ENCODE measurements at places on chromosomes 5 and 9.

- DNase-seq: peak; percentile 47
Measured at GRCh38 chr5:79464695-79465332, 49.1 kb downstream of the HOMER1 start.

DNA sequence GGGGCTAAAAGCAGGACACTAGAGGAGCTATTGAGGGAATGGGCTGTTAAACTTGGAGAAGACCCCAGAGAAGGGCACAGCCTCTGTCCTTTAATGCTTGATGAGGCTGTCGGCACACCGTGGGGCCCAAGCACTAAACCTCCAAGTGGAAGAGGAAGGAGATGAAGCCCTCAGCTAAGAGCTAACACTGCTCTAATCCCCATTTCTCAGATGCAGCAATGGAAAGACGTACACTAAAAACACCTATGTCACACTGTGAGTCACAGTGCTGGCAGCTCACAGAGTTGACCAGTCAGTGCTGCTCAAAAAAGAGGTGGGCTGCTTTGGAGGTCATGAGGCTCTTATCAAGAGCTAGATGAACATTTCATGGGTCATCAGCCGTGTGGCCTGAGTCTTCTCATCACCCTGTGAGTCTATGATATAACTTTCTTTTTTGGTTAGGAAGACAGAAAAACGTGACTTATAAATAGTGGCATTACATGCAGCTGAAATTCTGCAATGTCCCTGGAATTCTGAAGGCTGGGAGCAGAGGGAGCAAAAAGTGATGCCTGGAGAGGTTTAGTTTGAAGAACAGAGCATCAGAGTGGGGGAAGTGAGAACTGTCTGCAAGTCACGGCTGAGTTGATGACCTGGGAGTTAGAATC lies 21.5 kb downstream of the TNFSF8 start:
- DNase-seq: no peak

DNA sequence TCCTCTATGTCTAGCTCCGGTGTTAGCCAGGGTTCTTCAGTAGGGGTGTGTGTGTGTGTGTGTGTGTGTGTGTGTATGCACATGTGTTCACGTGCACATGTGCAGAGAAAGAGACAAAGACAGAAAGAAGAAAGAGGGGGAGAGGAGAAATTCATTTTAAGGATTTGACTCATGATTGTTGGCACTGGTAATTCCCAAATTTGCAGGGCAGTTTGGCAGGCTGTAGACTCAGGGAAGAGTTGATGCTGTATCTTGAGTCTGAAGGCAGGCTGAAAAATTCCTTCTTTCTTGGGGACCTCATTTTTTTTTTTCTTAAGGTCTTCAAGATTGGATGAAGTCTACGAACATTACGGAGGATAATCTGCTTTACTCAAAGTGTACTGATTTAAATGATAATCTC lies 335.7 kb downstream of the NSG2 start:
- no peak for DNase-seq

DNA sequence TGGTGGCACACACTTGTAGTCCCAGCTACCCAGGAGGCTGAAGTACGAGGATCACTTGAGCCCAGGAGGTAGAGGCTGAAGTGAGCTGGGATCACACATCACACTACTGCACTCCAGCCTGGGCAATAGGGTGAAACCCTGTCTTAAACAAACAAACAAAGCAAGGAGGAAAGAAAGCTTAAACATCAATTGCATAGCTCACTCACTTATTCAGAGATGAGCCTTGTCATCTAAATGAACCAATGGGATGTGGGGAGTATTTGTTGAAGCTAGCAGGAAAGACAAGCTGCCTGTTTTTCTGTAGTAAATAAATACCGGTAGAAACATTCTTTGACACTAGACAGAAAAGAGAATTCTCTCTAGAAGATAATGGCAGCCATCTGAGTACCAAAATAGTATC lies 161.0 kb upstream of the SLC12A2 start:
- DNase-seq: no peak

- no peak for DNase-seq
Measured at GRCh38 chr5:96817506-96817905, 9.8 kb upstream of the ERAP1 start.

DNA sequence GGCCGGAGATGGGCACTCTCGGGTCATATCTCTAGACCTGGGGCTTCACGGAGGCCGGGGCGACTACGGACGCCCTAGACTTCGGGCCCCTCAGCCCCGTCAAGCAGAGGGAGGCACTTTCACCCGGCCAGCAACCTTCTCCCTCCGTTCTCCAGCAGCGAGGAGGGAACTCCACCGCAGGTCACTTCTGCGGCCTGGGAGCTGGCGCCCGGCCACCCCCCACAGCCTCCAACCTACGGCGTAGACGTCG lies 201 bp downstream of the DOLK start:
- DNase-seq: no peak

Measured in GM13977 (cell line).